ENCODE measurements at places on chromosomes 6 and 20.

- no peak for DNase-seq
These were observed 409.6 kb upstream of the CHD6 start for GRCh38 chr20:42027746-42028268.

- no peak for DNase-seq
These were observed 50.7 kb downstream of the ADAT2 start for GRCh38 chr6:143399775-143400174.

- no peak for DNase-seq
These were observed 49.9 kb downstream of the PXDC1 start for GRCh38 chr6:3701631-3702030.

- DNase-seq = no peak
These were observed 2.8 kb downstream of the C20orf203 start for GRCh38 chr20:32670773-32671455.

- DNase-seq = no peak
These were observed 54.3 kb upstream of the SLC2A12 start for GRCh38 chr6:134106702-134107101.

GRCh38 chr20:36818861-36819260, 45.3 kb upstream of the DSN1 start:
- DNase-seq = no peak

All from stimulated activated CD8-positive, alpha-beta memory T cell treated with anti-CD3 and anti-CD28 coated beads, Interleukin-12 subunit alpha, Interleukin-12 subunit beta, amount 100 ng/mL, for 4 hours (primary cell).